ENCODE measurements at places on chromosomes 2 and 18.

GRCh38 chr2:23346029-23346428, 39.0 kb upstream of the KLHL29 start:
- DNase-seq = no peak

- peak; percentile 89 for DNase-seq
Observed at GRCh38 chr18:49690312-49690711, 123.0 kb downstream of the ACAA2 start.

DNA sequence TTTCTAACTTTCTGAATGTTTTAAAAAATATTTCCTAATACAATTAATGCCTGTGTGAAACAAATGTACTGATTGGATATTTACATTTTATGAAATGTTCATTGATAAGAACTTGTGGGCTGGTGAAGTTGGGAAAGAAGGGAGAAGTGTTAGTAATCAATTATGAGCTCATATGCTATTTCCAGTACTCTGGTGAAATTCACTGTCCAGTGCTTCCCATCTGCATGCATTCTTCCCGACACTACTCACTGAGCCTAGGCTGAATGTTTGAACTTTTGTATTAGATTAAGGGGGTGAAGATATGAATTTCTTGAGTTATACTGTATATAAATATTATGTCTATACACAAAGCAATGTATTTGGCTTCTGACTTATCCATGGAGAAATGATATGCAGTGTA, 36.0 kb downstream of the SKA1 start:
- DNase-seq = no peak

DNA sequence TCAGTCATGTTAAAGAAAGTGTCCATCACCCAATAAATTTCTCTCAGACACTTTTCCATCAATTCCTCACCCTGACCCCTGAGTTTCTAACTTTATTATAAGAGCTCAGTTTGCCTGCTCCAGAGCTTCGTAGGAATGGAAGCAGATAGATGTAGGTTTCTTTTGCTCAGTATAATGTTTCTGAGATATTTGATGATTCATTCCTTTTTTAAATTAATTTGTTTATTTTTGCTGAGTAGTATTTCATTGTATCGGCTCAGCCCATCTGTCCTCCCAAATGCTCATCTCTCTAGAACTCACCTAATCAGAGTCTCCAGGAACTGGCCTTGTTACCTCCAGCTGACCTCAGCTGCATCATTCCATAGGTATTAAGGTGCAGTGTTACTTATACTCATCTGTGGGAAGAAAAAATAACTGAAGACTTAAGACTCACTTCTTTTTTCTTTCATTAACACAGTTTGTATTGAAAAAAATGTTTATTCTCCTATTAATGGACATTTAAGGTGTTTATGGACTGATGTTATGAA, 11.9 kb upstream of the BCL2L11 start:
- DNase-seq = no peak

GRCh38 chr2:2904721-2905350, 472.8 kb downstream of the EIPR1 start:
- no peak for DNase-seq

GRCh38 chr2:8121022-8121825, 560.6 kb upstream of the ID2 start:
- DNase-seq = no peak

- DNase-seq = no peak
Observed at GRCh38 chr18:9868857-9869714, 16.7 kb upstream of the TXNDC2 start.

DNA sequence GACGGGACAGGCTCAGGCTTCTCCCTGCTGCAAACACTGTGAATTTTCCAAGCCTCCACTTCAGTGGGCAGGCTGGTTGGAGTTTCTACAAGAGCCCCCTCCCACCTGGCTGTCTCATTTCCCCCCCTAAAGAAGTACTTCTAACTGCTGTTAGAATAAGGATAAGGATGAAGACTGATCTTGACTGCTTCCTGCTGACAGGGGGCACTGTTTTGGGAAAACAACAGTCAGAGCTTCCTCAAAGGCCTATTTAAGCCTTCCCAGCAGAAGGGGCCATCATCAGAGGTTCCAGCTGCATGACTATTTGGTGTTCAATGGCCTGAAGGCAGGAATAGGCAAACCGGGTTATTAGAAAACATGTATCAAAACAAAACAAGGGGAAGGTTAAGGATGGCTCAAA, 1162.8 kb downstream of the DSC3 start:
- no peak for DNase-seq

DNA sequence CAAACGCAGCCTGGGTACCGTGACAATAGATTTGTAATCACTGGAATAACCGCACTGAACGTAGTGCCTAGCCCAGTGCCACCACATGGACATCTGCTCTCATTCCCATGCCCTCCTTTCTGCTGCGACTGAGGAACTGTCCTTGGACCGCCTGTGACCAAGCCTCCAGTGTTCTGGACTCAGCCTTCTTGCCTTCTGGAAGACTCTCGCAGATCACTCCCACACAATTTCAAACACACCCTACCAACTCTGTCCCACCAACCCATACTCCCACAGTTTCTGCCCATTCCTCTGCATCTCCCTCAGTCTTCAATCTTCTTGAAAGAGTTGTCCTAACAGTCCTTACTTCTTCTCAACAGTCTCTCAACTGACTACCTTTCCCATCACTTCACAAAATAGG, 2.1 kb downstream of the RNF149 start:
- no peak for DNase-seq

DNA sequence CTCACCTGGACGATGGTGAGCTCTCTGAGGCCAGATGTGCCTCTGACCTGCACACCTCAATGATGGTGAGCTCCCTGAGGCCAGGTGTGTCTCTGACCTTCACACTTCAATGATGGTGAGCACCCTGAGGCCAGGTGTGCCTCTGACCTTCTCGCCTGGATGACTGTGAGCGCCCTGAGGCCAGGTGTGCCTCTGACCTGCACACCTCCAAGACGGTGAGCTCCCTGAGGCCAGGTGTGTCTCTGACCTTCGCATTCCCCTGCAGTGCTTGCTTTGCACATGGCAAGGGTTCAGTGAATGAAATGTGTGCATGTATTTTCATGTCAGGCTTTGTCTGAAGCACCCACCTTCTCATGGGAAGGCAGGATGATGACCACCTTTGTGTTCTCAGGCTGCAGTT, 95.5 kb downstream of the PTGR3 start:
- DNase-seq = no peak

- DNase-seq = peak; percentile 91
Observed at GRCh38 chr2:204365811-204366210, 179.5 kb upstream of the PARD3B start.

DNA sequence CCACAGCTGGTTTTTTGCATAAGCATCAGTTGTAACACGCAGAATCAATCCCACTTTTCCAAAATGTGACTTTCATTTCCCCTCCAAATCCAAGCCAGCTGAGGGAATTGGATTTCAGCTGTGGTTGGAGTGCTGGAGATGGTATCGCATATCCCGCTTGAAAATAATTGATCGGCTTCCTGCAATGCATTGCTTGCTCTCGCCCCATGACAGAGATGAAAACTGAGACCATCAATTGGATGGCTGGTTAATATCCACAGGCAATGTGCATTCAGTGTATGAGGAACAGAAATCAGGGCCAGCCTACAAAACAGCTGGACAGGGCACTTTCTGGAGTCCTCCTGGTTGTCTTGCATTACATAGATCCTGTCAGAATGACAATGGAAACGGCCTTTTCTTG, 135.3 kb downstream of the MAIP1 start:
- DNase-seq = no peak

Data from LHCN-M2 (cell line).